ENCODE measurements at places on chromosomes 12 and 14. TPM values are rescaled to one million over a fixed set of nuclear protein-coding genes. Genes with fewer than 3 reads are reported as not detected.

Gene HIP1R
- 13.3 TPM for total RNA-seq

Gene PAN2
- 31.3 TPM for total RNA-seq

Gene SELPLG
- 9.6 TPM for total RNA-seq

Gene STON2
- total RNA-seq: 7.6 TPM

- no peaks in the 10 kb centered on the region for H3K27me3 ChIP-seq
- H3K36me3 ChIP-seq: no peaks in the 10 kb centered on the region
- DNase-seq: no peak
- no peak overlapping the region for H3K4me3 ChIP-seq
Observed at GRCh38 chr12:72865921-72866320, 593.8 kb downstream of the TRHDE start.

DNA sequence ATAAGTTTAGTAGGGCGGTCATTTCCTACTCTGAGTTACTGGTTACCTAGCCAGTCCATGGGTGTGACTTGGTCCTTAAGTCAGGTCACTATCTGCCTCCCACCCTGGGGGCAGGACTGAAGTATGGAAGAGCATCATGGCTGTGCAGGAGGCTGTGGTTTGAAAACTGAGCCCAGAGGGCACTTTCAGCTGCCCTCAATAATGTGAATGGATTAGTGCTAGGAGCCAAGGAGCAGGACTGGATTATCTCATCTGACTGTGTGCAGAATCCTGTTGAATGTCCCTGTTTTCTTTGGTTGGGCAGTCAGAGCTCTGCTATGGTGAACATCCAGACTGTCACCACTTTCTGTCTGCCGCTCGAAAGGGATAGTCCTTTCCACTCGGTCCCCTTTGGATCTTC lies 1.6 kb downstream of the ATXN7L3B start:
- no peaks in the 10 kb centered on the region for H3K27me3 ChIP-seq
- H3K4me1 ChIP-seq: peaks cover 33% of the 10 kb centered on the region
- no peak for DNase-seq
- H3K27ac ChIP-seq: no peak overlapping the region
- peak overlapping the region; percentile 86 for H3K4me3 ChIP-seq
- H3K36me3 ChIP-seq: no peaks in the 10 kb centered on the region

- H3K4me1 ChIP-seq: peaks cover 56% of the 10 kb centered on the region
- no peak overlapping the region for H3K4me3 ChIP-seq
- peak overlapping the region; percentile 99 for H3K27ac ChIP-seq
- no peaks in the 10 kb centered on the region for H3K27me3 ChIP-seq
Observed at GRCh38 chr12:6236641-6236940, 36.4 kb downstream of the CD9 start.

GRCh38 chr12:15733136-15733535 lies 56.1 kb downstream of the EPS8 start:
- no peak overlapping the region for H3K27ac ChIP-seq
- no peak for DNase-seq
- no peaks in the 10 kb centered on the region for H3K36me3 ChIP-seq
- H3K27me3 ChIP-seq: no peaks in the 10 kb centered on the region
- no peak overlapping the region for H3K4me3 ChIP-seq

DNA sequence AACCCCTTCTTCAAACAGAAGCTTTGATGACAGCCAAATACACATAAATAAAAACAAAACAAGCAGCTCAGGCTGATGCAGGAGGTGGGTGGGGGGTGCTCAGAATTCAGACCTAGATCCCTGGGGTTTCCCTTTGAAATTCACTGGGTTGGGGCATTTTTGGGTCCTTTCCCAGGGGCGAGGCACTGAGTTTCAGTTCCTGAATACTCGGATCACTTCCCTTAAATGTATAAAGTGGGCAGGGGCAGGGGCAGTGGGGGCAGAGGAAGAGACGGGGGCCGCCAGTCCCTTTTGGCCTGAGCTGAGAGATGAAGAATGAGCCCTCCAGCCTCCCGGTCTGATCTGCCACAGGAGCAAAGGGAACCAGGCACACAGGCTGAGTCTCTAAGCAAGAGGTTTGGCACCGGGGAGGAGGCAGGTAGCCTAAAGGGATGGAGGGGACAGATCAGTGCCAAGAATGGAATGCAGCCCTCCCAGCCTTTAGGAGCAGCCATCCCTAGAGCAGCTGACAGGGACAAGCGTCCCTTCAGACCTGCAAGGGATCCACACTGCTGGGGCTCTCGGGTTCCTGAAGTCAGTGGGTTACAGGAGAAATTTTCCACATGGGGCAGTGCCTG lies 20.3 kb downstream of the KDM2B start:
- H3K4me1 ChIP-seq: no peaks in the 10 kb centered on the region
- H3K27ac ChIP-seq: no peak overlapping the region
- H3K36me3 ChIP-seq: no peaks in the 10 kb centered on the region
- no peaks in the 10 kb centered on the region for H3K27me3 ChIP-seq
- DNase-seq: no peak
- H3K4me3 ChIP-seq: no peak overlapping the region

GRCh38 chr12:133130808-133131128 lies 341 bp downstream of the ZNF10 start:
- peaks cover 56% of the 10 kb centered on the region for H3K36me3 ChIP-seq
- peak overlapping the region; percentile 79 for H3K4me3 ChIP-seq
- no peaks in the 10 kb centered on the region for H3K27me3 ChIP-seq
- DNase-seq: no peak

DNA sequence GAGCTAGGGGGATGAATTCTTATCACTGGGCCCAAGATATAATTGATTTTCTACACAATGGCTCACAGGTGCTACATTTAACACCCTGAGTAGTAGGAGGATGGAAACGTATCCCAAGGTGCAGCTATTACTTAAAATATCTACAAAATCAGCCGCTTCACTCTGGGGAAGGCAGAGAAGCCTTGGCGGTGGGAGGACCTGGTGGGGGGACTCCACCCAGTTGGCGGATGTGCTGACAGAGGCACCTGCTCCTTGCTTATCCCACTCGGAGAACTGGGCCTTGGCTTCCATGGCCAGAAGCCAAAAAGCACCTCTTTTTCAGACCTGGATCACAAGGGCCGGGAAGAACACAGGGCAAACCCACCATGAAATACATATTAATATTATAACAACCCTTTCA lies 106.3 kb downstream of the OTX2 start:
- no peak for DNase-seq
- H3K27ac ChIP-seq: no peak overlapping the region
- H3K36me3 ChIP-seq: no peaks in the 10 kb centered on the region
- H3K4me1 ChIP-seq: no peaks in the 10 kb centered on the region
- H3K27me3 ChIP-seq: no peaks in the 10 kb centered on the region

DNA sequence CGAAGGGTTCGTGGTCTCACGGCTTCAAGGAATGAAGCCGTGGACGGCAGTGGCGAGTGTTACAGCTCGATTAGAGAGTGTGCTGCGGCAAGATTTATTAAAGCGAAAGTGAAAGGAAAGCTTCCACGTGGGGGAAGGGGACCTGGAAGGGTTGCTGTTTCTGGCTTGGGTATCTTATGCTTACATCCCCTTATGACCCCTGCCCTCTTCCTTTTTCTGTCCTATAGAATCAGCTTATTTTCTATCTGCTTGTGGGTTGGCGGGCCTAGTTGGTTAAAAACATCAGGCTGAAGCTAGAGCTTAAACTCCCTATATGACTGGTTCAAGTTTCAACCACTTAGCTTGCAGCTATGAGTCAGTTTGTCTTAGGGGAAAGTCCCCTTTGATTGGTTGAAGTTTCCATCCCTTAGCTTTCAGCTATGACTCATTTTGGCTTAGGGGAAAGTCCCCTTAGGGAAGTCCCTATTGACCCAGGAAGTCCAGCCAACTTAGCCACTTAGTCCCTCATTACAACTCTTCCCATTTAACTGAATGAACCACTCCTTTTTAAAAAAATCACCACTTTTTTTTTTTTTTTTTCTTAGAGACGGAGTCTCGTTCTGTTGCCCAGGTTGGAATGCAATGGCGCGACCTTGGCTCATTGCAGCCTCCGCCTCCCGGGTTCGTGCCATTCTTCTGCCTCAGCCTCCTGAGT lies 1494.7 kb upstream of the TMEM132C start:
- DNase-seq: peak; percentile 29
- no peaks in the 10 kb centered on the region for H3K27me3 ChIP-seq
- no peaks in the 10 kb centered on the region for H3K4me1 ChIP-seq
- H3K27ac ChIP-seq: no peak overlapping the region

DNA sequence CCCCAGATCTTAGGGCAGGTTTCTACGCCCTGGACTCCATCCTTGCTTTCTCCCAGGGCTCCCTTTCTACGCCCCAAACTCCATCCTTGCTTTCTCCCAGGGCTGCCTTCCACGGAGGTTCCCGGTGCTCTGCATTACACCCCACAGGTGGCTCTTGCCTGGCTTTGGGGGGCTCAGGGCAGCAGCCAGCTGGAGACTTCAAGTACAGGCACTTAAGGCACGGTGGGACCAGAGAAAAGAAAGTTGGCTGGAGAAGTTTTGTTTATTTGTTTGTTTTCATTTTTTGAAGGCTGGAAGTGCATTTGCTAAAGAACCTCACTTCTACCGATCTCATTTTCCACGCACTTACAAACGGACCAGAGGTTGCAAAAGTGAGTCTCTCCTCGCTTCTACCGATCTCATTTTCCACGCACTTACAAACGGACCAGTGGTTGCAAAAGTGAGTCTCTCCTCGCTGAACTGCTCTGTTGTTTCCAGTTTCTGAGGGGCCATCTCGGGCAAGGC lies 103.8 kb upstream of the MED13L start:
- H3K4me3 ChIP-seq: peak overlapping the region; percentile 14
- no peak for DNase-seq
- H3K36me3 ChIP-seq: no peaks in the 10 kb centered on the region
- H3K27me3 ChIP-seq: no peaks in the 10 kb centered on the region

GRCh38 chr14:100048786-100049185 lies 16.4 kb upstream of the EVL start:
- no peak overlapping the region for H3K27ac ChIP-seq
- H3K36me3 ChIP-seq: no peaks in the 10 kb centered on the region

DNA sequence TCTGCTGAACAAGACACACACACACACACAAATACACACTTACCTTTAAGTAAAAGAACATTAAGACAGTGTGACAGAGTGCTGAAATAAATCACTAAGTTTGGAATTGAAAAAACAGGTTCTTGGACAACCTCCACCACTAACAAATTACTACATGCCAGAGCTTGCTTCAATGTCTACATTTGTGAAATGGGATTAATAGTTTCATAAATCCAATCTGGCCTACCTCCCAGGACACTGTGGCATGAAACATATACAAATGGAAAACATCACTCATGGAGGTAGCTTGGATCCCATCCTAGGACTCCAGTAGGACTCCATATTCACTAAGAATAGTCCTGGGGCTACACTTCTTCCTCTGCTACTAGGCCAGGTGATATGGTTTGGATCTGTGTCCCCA lies 8.2 kb upstream of the CCDC60 start:
- H3K27me3 ChIP-seq: no peaks in the 10 kb centered on the region
- peaks cover 12% of the 10 kb centered on the region for H3K4me1 ChIP-seq
- no peak for DNase-seq
- H3K27ac ChIP-seq: peak overlapping the region; percentile 84

DNA sequence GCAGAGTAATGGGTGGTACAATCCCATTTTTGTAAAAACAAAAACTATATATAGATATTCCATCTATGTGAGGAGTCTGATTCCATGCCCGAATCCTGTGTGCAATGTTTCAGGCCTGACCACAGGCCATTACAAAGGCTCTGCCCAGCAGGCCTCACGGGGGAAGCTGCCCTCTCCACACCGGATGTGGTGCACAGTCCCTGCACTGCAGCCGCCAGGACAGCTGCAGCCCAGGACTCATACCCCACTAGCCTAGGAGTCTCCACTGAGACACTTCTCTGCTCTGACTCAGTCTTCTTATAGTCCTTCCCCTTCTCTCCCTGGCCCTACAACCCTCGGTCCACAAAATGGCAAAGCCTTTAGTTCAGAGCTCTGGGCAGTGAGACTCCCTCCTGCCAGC lies 190.4 kb downstream of the PPM1H start:
- no peaks in the 10 kb centered on the region for H3K27me3 ChIP-seq

DNA sequence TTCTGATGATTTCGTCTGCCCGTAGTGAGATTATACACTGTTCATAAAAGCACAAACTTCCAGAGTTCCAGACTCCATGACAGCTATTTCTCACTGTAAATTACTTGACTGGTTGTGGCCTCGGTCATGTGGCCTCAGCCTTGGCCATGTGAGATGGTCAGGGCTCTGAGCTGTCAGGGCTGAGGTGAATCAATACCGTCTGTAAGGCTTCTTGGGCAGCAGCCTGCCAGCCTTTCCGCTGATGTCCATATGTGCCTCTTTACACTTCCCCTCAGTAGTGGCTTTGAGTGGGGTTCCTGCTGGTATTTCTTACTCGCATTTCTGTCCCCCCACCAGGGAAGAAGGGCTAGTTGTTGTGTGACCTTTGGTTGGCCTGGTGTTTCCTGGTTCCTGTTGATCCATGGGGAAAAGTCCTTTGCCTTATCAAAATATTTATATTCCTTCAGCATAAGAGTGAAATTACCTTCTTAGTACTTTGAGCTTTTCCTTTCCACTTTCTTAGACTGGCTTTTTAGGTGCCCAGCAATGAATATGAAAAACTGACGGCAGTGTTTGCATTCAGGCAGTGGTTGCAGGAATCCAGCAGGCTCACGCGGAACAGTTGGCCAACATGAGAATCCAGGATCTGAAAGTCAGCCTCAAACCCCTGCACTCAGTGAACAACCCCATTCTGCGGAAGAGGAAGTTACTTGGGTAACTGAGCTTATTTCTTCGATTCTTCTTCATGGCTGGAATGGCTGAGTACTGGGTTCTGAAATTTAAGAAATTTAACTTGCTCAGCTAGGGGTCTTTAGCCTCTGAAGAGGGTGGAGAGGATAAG lies 46.1 kb downstream of the MAPKAPK5 start:
- peaks cover 94% of the 10 kb centered on the region for H3K36me3 ChIP-seq
- no peak for DNase-seq
- no peak overlapping the region for H3K4me3 ChIP-seq

DNA sequence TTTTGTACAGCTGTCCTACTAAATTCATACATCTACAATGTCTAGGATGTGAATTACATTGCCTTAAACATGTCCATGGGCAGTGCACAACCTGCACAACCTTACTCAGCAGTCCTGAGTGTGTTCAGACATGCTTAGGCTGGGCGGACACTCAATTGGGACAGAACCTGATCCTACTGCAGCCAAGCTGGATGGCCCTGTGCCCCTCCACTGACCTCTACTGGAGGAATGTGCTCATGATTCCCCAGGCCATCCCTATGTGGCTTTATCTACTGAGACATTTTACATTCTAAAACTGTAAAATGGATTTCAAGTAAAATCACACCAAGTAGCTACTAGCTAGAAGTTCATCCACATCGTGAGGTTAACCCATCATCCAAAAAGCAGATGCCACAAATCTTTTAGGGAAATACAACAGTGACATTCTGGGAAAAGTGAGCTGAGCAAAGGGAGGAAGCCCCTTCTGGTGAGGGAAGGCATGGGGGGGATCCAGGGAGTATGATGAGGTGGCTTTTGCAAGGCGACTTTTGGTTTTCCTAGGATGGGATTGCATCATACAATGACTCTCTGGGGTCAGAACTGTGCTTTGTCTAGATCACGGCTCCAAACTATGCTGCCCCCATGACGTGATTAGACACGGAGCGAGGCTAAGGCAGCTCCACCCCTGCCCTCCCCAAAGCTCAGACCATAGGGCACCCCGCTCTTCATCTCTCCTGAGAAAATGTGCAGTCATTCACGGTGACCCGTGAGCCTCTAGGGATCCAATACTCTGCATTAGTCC lies 911.7 kb upstream of the TMEM132C start:
- no peaks in the 10 kb centered on the region for H3K36me3 ChIP-seq
- no peak overlapping the region for H3K27ac ChIP-seq
- no peak overlapping the region for H3K4me3 ChIP-seq

Gene RD3L
- not detected for total RNA-seq

Measured in esophagus muscularis mucosa (tissue), 4 donors.